ENCODE measurements at places on chromosomes 11 and 22.

GRCh38 chr11:70729949-70730348 is 331.6 kb downstream of the CTTN start:
- no peak for DNase-seq

- DNase-seq, result no peak
Measured at GRCh38 chr22:23548501-23549197, 31.4 kb downstream of the IGLL1 start.

DNA sequence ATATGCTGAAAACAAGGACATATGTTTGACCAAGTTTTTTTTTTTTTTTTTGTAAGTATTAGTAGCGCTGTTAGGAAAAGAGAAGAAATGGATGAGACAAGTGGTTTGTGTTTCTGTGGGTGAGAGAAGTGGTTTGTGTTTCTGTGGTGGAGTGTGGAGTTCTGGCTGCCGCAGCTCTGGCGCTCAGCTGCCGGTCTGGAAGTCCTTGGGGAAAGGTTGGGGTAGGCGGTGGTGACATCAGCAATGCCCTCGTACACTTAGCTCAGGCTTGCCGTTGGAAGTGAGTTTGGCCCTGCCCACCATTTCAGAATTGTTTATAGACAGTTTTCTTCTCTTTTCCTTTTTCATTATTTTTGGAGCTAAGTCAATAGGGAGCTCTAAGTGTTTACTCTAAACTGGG is 116.6 kb downstream of the TBC1D22A start:
- no peak for DNase-seq

- DNase-seq, result no peak
Measured at GRCh38 chr11:72439455-72439854, 5.1 kb upstream of the CLPB start.

GRCh38 chr22:25380122-25380747 is 160.8 kb downstream of the CRYBB2 start:
- DNase-seq, result no peak

DNA sequence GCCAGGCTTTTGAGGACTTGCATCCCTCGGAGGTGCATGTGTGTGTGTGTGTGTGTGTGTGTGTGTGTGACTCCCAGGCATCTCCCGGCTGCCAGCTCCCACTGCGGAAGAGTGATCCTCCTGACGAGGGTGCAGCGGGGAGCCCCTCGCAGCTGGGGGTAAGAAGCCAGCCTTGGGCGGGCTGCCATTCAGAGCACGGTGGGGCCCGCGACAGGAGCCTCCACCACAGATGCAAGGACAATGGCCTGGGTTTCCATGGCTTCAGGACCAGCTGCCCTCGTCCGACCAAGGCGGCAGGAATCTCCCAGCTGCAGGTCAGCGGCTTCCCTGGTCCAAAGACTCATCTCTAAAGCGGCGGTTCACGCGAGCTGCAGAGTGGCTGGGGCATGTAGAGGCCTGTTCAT is 908.5 kb downstream of the BRD1 start:
- no peak for DNase-seq

- DNase-seq, result no peak
Measured at GRCh38 chr11:44548032-44548695, 17.3 kb upstream of the CD82 start.

DNA sequence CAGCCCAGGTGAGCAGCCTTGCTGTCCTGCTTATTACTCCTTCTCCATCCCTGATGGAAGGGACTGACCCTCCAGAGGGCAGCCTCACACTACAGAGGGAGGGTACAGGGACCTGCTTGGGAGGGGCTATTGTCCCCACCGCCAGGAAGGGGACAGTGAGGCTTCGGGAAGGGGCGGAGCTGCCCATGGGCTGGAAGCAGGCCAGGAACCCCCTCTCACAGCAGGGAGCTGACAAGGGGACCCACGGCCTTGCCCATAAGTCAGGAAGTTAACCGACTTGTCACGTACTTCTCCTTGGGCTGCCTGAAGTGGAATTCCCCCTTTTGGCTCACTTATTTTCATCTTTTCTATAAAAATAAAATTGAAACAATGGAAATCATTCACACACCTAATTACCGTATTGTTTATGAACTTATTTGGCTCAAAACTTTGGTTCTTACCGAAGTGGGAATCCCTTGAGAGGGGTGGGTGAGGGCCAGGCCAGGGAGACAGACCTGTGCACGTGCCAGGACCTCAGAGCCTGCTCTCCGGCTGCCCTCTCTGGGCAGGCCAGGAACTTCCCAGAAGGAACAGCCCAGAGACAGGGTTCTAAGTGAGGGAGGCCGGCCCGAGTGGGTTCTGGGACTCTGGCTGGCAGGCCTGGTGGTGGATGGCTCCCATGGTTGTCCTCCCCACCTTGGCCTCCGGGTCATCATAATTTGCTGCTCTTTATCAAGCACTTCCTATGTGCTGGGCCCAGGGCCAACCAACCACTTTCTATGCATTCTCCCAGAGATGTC is 5.8 kb downstream of the MGAT3 start:
- DNase-seq, result no peak

GRCh38 chr11:64000026-64000739 is 13.9 kb downstream of the OTUB1 start:
- peak; percentile 74 for DNase-seq

- DNase-seq, result no peak
Measured at GRCh38 chr11:93329936-93330445, 551 bp upstream of the DEUP1 start.

DNA sequence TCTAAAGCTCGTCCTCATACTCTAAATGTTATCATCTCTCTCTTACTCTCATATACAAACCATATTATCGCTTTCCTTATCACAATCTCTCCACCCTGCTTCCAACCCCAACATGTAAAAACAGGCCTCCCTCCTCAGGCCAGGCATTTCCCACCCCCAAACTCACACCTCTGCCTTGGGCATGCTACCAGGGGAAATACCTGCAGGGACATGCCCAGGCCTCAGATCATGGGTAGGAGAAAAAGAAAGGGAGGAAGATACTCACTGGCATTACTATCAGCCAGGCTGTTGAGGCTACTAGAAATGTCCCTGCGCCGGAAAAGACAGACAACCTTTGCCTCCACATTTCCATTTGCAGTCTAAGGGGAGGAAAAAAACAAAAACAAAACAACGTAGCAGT is 1.8 kb downstream of the MTA2 start:
- DNase-seq, result no peak

- no peak for DNase-seq
Measured at GRCh38 chr11:119340335-119341221, at the start of gene C1QTNF5. TSS of gene C1QTNF5 (minus strand) at chr11:119340883. CDS start at chr11:119340397, 486 bp downstream.

GRCh38 chr11:61046833-61047232 is 55.5 kb upstream of the CD5 start:
- DNase-seq, result peak; percentile 29

DNA sequence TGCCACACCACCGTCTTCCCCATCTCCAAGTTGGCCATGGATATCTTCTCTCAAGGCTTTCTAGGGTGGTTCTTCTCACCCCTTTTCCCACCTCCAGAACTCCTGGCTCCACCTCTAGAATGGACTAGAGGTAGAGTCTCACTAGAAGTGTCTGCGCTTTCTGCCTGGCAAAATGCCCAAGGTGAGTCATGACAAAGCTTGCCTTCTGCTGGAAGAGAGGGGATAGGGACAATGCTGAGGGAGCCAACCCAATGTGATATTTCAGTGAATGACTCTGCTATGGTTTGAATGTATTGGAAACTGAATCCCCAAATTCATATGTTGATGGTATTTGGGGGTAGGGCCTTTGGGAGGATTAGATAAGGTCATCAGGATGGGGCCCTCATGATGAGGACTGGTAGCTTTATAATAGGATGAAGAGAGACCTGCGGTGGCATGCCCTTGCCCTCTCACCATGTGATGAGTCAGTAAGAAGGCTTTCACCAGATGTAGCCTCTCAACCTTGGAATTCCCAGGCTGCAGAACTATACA is 4.1 kb upstream of the CD82 start:
- no peak for DNase-seq

- no peak for DNase-seq
Measured at GRCh38 chr11:112229746-112230433, 3.7 kb downstream of the PTS start.

DNA sequence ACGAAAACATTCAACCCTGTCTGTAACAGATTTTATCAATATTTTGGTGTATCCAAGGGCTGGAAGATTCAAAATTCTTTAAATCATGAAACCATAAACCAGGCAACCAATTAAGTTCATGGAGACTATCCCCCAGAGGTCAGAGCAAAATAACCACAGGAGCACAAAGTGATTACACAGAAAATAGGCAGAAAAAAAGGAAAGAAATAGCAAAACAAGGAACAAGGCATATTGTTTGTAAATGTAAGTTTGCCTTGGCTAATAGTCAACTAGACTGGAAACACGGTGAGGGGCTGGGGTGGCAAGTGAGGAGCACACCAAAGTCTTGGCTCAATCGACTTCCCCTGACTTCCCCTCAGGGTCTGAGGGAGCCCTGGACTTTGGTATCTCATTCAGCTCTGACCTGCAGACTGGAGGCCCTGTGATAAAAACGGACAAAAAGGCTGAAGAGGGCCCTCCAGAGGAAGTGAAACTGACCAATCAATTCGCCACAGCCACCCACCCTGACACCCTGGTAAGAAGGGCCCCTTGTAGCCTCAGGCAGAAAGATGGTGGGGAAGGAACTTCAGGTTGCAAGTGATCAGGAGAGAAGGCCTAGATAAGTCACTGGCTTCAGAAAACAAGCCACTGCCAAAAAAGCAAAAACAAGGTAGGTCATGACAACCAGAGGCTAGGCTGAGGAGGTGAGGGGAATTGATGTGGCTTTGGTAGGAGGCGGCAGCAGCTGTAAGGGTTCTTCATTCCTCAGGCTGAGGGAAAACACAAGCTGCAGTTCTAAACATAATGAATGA is 1.8 kb downstream of the SIK3 start:
- DNase-seq, result peak; percentile 71

GRCh38 chr11:69834251-69834650 is 15.0 kb upstream of the FGF3 start:
- DNase-seq, result no peak

GRCh38 chr22:40231618-40232313 is 54.0 kb downstream of the TNRC6B start:
- DNase-seq, result no peak

DNA sequence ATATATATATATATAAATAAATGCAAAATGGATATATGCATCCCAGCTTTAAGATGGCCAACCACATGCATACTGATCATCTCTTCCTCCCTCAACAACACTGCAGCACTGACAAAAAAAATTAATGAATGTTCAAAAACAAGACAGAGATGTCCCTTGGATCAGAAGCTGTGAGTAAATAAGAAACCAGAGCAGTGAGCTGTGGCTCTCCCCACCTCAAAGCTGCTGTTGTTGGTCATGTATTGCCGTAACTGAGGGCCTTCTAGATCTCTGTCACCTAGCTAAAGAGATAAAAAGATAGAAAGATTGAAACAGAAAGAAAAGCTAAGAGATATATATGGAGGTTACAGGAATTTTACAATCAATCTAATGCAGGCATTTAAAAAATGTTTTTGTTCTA is 15.5 kb upstream of the TMEM135 start:
- DNase-seq, result no peak

DNA sequence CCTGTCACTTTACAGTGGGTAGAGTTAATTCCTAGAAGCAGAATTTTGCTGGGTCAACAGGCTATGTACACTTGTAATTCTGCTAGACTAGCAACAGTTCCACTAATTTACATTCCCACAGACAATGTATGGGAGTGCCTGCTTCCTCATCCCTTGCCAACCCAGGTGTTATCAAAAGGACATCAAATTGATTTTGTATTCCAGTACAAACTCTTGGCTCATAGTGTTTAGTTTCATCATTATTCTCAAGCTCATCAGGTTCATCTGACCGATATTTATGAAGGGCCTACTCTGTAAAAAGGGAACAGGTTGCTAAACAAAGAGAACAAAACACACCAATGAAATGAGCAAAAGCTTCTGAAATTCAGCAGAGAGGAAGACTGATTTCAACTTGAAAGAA is 30.7 kb downstream of the PITPNB start:
- DNase-seq, result no peak
